ENCODE measurements at places on chromosomes 7 and 10.

DNA sequence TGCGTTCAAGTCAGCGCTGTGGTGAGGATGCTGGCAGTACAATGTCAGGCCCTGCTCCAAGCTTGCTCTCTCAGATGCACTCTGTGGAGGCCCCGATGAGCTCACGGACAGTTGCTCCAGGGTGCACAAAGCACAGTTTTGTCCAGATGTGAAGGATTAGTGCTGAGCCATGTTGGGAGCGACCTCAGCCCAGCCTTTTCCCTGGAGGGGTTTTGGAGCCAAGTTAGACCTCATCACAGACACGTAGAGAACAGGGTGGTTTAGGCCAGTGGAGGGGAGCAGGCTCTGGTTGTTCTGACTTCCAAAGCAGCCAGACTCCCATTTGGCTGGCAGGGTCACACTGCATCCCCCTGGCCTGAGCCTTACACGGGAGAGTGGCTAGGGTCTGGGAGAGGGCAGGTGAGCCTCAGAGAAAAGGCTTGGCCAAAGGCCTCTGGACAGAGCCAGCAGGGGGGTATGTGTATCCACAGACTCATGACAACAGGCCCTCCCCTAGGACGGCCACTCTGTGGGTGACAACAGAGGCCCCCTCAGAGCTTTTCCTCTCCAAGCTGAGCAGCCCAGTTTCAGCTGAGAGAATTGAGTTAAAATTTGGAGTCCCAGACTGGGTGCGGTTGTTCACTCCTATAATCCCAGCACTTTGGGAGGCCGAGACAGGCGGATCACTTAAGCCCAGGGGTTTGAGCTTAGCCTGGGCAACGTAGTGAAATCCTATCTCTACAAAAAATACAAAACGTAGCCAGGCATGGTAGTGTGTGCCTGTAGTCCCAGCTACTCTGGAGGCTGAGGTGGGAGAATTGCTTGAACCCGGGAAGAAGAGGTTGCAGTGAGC lies 4.7 kb downstream of the PLAC9 start:
- DNase-seq = peak; percentile 63

DNA sequence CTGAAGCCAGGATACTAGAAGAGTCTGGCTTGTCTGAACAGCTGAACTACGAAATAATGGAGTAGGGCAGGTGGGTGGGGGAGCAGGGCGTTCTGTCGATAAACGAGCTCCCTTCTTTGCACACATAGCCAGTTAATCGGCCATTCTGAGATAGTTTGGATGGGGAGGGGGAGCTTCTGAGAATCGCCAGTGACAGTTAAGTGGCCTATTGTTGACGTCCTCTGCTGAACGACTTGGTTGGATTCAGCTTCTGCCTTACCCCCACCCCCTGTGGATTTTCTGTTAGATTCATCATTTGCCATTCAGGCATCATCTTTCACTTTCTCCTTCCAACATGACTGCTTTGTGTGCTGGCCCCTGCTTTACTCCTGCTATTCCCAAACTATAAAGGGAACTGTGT lies 520 bp downstream of the CPA5 start:
- DNase-seq = no peak

DNA sequence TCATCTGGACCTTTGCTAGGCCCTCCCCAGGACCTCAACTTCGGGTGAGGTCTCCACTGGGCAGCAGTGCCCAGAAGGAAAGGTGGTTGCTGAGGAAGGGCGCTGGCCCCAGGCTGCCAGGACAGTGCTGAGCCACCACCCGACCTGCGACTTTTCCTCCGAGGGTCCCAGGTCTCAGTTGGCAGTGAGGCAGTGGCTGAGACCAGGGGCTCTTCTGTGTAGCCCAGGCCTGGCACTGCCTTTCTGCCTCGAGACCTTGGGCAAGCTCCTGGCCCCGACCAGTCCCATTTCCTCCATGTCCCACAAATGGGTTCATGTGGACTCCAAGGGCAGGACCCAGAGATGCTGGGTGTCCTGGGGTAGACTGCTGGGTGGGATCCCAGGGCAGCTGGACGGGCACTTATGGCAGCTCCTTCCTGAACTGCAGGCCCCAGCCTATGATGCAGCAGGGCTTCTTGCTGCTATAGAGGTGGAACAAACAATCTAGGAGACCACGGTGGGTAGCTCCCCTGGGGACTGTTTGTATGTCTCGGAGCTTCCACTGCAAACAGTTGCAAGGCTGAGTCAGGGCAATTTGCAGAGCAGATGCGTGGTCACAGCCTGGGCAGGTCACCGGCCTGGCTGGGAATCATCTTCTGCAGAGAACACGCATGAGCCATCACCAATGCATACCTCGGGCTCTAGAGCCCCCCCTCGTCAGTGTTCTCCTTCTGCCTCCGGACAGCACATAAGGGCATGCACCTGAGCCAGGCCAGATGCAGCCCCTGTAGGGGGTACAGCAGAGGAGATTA lies 17.9 kb upstream of the LRRC18 start:
- DNase-seq = no peak

DNA sequence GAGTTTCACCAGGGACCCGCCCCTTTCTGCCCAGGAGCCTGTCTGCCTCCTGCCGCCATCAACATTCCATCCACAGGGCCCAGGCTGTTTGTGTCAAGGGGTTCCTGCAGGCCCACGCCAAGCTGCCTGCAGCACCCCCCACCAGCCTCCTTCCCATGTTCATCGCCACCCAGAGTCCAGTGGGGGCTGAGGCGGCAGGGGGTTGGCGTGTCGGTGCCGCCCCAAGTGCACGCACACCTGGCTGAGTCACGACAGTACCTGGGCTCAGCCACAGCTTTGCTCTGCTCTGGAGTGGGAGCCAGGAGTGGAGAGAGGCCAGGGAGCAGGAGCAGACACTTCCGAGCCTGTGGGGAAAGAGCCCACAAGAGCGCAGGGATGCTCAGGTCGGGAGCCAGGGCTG lies 42.8 kb upstream of the TECTB start:
- no peak for DNase-seq

- DNase-seq = no peak
Observed at GRCh38 chr7:69922026-69922803, 323.9 kb downstream of the AUTS2 start.

DNA sequence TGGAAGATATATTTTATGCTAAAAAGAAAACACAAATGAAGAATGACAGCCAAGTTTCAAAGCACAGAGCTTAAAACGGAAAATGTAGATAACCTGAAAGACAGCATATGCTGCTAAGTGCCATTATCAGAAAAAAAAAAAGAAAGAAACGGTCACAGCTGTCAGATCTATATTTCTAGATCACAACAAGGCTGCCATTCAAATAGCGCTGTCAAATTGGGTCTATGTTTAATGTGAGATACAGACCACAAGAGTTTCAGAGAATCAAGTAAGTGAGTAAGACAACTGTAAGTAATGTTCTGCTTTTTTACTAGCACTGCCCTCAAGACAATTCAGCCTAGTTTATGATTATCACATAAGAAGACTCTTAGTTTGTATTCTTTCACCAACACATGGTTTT lies 66.1 kb upstream of the RNF148 start:
- DNase-seq = no peak

DNA sequence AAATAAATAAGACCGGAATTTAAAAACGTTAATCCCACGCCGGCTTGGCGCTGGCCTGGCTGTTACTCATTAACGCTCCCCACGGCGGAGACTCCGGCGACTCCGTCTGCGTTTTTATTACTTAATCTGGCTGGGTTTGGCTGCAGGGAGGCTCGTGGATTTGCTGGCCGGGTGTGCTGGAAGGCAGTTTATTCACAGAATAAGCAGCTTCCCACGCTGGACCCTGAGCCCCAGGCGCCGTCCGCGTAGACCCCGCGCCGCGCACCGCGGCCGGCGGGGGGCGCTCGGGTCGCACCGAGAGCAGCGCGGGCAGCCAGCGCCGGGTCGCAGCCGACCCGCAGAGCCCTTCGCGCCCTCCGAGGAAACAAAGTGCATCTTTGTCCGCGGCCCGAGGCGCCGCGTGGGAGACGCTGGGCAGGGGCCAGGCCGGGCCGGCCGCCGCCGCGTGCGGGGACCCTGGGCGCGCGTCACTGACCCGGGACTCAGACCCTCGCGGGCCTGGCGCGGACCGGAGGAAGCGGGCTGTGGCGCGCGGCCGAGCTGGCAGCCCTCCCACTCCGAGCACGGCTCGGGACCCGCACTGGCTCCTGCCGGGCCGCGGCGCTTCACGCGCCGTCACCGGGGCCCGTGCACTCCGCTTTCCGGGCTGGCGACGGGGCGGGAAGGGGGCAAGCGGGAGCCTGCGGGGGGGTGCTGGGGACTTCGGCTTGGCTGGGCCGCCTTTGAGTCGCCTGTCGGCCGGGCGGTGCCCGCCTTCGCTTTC lies 587 bp upstream of the GRK5 start:
- peak; percentile 70 for DNase-seq

GRCh38 chr7:23544913-23545354 lies 13.2 kb upstream of the TRA2A start:
- peak; percentile 61 for DNase-seq

DNA sequence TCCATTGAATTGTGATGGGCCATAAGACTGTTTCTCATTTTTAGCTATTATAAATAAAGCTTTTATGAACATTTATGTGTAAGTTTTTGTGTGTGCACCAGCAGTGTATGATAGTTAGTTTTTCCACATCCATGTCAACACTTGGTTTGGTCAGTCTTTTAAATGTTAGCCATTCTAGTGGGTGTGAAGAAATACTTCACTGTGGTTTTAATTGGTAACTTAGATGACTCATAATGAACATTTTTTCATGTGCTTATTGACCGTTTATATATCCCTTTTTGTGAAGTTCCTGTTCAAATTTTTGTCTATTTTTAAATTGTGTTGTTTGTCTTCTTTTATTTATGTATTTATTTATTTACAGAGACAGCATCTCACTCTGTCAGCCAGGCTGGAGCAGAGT lies 23.6 kb upstream of the PDK4 start:
- no peak for DNase-seq

GRCh38 chr7:140456551-140457051 lies 22.7 kb downstream of the MKRN1 start:
- DNase-seq = no peak

DNA sequence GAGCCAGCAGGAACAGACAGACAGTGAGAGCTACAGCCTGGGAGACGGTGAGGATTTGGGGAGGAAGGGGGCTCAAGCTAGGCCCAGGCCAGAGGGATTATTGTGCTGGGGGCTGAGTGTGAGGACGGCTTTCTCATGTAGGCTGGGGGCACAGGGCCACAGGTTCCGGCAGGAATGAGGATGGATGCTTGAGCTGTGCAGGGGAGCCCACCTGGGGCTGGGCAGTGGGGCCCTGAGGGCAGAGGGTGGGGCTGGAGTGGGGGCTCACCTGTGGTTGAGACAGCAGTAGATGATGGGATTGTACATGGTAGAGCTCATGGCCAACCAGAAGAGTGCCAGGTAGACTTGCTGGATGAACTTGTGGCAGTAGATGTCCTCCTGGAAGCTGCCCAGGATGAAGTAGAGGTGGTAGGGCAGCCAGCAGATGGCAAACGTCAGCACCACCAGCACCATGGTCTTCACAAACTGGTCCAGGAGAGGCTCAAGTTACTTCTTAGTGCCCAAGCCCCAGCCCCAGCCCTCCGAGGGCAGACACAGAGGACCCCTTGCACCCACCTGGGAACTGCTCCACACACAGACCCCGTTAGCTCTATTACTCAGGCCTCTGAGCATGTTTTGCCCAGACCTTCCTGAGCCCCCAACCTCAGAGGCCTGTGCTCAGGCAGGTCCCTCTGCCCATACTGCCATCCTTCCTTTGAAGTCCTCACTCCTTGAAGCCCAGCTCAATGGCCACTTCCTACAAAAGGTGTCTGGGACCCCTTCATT lies 9.7 kb downstream of the TACR2 start:
- no peak for DNase-seq

GRCh38 chr10:89475591-89475998 lies 59.8 kb downstream of the SLC16A12 start:
- peak; percentile 36 for DNase-seq

GRCh38 chr10:18144928-18145327 lies 4.7 kb downstream of the CACNB2 start:
- peak; percentile 28 for DNase-seq

DNA sequence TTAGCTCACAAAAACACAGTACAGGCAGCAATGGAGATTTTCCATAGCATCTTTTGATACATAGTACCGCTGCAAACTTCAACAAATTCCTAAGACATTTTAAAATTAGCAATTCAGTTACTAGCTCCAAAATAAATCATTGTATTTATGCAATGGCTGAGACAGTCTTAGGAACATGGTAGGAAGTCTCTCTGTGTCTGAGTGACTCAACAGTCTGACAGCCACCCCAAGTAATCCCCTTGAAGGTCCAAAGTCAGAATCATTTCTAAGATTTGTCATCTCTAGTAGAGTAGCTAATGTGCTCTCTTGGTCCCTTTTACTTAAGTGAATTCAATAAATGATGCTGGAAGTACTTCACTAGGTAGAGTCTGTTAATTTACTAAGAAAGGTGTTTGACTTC lies 93.8 kb upstream of the NOBOX start:
- DNase-seq = no peak

DNA sequence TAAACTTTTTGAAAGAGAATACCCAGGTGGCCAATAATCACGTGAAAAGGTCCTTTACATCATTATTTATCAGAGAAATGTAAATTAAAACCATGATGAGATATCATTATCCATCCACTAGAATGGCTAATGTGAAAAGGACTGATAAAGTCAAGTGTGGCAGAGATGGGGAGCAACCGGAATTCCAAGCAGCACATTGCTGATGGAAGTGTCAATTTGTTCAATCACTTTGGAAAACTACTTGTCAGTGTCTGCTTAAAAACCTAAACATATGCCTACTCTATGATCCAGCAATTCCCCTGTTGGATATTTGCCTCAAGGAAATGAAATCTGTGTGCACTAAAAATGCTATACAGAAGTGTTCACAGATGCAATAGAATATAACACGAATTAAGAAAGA lies 465.6 kb downstream of the PLXNA4 start:
- no peak for DNase-seq

- no peak for DNase-seq
Observed at GRCh38 chr7:29970158-29970557, 19.4 kb downstream of the SCRN1 start.

DNA sequence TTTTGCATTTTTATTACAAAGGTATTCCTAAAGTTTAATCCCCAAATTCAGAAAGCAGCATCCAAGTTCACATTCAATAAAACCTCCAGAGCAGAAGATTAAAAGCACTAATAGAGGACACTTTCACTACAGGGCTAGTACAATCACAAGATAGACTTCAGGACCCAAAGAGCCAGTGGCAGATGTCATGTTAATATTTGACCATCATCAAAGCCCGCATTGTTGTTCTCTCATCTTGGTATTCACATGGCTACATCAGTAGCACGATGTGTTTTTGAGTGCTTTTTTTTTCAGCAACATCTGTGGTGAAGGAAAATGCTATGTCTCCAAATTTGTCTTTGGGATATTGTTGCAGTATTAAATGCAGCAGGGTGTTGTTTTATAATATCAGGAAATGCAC lies 134.3 kb downstream of the ARL4A start:
- no peak for DNase-seq

- DNase-seq = no peak
Observed at GRCh38 chr10:117053482-117053881, 48.5 kb upstream of the SHTN1 start.
